B cell (primary cell): ENCODE measurements at places on chromosomes 1 and 21.

DNA sequence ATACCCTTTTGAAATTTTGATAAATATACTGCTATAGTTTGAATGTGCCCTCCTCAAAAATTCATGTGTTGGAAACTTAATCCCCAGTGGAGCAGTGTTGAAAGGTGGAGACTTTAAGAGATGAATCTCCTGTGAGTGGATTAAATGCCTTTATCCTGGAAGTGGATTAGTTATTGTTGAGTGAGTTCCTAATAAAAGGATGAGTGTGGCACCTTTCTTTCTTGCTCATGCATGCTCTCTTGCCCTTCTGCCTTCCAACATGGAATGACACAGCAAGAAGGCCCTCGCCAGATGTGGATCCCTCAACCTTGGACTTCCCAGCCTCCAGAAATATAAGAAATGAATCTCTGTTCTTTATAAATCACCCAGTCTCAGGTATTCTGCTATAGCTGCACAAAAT, 51.8 kb downstream of the CD160 start:
- no peak for DNase-seq

DNA sequence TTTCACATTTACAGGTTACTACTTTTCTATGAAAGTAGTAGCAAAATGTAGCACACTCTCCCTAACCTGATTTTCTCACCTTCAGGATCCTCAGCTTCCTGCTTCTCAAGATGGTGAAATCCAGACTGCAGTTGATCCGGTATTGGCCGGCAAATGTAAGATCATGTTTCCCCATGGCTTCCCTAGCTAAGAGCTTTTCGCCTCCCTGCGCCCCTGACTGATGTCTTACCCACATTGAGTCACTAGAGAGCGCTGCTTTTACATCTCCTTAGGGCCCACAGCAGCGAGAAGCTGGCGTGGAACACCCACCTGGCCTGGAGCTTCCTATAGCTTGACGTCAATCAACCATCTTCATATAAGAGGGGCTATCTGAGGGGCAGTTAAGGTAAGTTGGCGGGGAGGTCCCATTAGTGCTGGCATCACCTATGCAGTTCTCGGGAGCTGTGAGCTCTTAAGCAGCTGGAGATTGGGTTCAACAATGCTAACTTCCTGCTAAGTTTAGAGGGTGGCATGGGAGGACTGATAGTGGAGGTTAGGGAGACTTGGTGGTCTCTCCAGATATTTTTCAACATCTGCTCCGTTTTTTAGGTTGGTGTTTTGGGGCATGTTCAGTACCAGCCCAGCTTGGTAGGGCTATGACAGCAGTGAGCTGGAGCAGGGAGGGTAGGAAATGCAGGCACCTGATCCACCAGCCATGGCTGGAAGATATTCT, 5.5 kb downstream of the PTPN7 start:
- DNase-seq, result peak; percentile 73

- no peak for DNase-seq
Observed at GRCh38 chr1:201014816-201015200, 8.7 kb downstream of the KIF21B start.

DNA sequence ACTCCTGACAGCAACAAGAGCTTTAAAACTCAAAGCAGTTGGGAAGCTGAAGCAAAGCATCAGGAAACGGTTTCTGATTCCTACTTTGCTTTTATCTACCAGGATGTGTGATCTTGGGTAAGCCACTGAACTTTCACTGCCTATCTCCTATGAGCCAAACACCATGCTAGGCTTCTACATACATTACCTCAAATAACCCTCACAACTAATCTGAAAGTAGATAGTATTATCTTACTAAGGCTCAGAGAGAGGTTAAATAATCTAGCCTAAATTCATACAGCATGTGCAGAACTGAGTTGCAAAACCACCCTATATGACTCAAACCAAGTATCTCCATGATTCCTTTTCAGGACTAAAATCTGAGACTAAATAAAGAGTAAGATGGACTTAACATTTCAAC, 83.8 kb downstream of the EVI5 start:
- DNase-seq, result no peak

DNA sequence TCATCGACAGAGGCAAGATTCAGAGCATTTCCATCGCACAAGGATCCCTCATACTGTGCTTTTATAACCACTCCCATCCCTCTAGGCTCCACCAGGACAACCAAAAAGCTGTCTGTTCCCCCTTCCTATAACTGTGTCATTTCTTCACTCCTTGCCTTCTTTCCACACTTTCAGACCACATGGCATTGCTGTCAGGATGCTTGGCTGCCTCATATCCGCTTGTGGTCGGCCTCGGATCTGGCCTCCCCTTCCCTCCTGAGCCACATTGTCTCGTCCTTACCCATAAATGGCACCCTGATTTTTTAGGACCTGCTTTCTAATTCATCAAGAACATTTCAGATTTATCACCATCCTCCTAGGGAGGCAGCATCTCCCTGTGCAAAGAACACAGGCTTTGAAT, 80.5 kb downstream of the HIVEP3 start:
- no peak for DNase-seq

DNA sequence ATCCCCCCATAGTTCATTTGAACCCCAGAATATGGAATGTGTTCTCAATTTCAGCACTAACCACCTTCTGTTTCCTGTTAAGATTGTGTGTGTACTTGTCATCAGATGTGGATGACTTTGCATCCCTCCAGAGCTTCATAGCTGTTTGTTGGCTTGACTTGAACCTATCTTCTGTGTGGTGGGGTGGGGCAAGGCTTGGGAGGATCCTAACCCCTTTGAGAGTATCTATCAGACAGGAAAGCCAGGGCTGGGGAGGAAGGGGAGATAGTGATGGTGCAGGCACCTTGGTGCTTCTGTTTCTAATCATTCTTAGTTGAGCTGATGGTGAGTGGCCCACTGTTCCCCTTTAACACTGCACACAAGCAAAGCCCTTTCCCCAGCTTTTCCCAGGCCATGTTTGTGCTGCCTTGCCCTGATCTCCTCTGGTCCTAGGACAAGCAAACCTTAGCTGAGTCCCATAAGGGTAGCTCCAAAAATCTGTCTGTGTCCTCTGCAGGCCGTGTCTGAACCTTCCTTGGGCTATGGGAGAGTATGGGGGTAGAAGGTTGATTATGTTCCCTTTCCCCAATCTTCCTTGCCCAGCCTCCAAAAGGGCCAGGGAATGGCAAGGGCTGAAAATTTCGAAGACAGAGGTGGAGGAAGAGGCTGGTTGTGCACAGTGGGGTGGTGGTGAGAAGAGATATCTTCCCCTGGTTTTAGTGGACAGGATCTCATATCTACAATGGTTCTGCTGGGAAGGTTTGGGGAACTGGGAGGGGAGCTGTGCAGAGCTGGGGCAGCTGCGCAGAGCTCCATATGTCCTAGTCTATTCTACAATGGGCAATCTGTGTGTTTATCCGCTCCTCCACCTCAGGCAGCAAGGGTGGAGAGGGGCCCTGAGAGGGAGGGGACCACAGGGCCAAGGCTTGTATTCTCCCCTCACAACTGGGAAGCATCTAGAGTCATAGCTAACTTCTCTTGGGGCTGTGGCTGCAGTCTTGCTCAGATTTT, 1.4 kb downstream of the NHLH1 start:
- no peak for DNase-seq

DNA sequence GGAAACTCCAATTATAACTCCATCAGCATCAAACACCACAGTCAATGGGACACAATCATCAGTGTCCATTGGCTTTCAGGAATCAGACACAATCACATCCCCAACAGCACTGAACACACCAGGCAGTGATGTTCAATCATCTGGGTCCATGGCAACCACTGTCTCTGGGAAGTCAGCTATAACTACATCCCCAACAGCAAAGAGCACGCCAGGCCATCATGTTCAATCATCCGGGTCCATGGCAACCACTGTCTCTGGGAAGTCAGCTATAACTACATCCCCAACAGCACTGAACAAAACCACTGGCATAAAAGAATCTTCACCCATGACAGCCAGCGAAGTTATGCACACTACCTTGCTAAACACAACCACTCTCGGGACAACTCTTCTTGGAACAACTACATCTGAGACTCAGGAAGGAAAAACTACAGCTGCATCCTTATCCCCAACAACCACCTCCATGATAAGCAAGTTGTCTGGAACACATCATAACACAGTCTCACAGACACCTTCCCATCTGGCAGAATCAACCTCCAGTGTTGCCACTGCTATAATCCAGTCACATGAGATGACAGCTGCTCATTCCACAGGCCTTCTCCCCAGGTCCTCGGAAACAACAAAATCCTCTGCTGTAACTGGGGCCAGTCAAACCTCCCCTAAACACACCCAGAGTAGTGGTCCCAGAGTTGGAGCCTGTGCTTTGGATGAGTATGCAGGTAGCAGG, 19.9 kb downstream of the CATSPER4 start:
- no peak for DNase-seq

DNA sequence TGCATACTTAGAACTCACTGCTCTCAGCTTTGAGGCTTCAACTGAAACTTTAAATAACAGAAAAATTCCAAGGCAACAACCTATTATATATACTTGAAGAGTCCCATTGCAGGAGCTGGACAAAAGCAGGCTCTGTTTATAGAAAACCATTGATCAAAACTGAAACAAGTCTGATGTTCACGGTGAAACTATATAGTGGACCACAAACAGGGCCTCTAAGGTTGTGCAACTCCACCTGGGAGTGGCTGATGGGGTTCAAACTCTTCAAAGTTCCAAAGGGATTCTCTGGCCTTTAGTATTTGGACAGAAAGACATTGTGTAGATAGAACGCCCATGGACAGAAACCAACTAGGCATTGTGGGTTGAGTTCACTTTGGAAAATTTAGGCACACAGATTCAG, 140.3 kb downstream of the ZC3H11B start:
- DNase-seq, result no peak

GRCh38 chr1:40853113-40853884, 8.9 kb downstream of the CITED4 start:
- DNase-seq, result no peak

DNA sequence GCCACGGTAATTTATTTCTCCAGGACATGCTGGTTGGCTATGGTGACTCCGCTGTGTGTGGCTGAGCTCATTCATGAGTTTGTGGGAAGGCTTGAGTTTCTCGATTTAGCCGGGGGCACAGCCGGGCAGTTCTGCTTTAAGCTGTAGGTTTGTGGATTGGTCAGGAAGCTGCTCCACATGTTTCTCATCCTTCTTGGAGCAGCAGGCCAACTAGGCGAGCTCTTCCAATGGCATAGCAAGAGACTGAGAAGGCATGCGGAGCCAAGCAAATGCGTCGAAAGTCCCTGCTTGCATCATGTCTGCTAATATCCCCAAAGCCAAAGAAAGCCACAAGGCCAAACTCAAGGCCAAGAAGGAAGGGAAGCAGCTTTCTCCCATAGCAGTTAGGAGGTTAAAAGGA, 71.6 kb upstream of the GREM2 start:
- no peak for DNase-seq

DNA sequence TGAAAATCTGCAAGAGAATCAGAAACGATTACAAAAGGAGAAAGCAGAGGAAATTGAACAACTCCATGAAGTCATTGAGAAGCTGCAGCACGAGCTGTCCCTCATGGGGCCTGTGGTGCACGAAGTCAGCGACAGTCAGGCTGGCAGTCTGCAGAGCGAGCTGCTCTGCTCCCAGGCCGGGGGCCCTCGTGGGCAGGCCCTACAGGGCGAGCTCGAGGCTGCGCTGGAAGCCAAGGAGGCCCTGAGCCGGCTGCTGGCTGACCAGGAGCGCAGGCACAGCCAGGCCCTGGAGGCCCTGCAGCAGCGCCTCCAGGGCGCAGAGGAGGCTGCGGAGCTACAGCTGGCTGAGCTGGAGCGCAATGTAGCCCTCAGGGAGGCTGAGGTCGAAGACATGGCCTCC, 47.5 kb upstream of the DIP2A start:
- DNase-seq, result no peak

DNA sequence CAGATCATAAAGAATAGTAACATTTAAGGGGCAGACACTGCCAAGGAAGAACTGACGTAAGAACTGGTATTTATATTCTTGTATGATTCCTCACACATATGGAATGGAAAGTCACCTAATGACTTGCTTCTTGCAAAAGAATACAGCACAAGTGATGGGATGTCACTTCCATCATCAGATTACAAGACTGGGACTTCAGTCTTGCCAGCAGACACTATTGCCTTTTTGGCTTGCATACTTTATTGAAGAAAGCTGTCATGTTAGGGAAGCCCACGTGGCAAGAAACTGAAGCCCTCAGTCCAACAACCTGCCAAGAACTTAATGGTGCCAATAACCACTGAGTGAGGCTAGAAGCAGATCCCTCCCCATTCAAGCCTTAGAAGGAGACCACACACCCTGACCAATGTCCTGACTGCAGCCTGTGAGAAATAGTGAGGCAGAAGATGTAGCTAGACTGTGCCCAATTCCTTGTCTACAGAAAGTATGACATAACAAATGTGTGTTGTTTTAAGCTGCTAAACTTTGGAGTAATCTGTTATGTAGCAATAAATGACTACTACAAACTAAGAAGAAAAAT, 12.0 kb downstream of the EGLN1 start:
- no peak for DNase-seq

DNA sequence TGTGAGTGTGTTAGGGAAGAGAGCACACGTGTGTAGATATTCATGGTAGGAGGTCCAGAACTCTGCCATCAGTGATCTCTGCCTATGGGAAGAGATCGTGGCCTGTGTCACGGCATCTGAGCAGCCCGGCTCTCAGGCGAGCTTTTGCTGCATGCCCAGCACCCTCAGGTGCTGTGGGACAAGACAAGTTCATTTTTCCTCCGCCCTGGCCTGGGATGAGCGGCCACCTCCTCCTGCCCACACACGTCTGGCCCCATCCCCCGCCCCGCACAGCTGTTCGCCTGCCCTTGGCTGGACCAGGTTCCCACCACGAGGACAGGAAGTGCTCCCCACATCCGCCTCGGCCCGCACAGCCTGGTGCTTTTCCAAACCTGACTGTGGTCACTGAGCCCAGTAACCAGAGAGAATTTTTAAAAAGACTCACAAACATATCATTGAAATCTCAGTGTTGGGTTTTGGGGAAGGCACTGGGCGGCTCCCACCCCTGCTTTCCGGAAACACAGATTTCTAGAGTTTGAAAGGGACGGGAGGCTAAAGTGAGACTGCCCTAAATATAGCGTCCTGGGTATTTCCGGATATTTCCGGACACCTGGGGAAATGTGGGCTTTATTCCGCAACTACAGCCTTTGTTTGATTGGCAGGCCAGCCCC, 18.0 kb downstream of the BMP8A start:
- peak; percentile 42 for DNase-seq

- DNase-seq, result no peak
Observed at GRCh38 chr1:84450910-84451309, 28.2 kb upstream of the RPF1 start.

DNA sequence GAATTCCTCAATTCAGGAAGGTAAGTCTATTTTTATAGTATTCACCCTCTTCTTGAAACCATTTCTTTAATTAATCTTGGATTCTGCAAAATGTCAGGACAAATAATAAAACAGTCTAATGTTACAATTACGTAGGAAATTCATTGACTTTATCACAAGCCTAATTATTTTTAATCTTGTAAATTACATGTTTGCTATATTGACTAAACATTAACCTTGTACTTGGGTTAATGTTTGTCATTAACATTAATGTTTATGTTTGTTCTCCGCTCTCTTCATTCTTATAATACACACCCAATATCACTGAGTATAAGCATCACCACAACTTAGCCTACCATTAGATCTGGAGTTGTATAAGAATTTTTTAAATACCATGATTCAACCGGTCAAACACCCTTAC, 2.8 kb downstream of the GCLM start:
- no peak for DNase-seq
